ENCODE measurements at places on chromosomes 4 and X.

GRCh38 chr4:53601251-53601764 lies 10.0 kb upstream of the LNX1 start:
- DNase-seq: no peak

DNA sequence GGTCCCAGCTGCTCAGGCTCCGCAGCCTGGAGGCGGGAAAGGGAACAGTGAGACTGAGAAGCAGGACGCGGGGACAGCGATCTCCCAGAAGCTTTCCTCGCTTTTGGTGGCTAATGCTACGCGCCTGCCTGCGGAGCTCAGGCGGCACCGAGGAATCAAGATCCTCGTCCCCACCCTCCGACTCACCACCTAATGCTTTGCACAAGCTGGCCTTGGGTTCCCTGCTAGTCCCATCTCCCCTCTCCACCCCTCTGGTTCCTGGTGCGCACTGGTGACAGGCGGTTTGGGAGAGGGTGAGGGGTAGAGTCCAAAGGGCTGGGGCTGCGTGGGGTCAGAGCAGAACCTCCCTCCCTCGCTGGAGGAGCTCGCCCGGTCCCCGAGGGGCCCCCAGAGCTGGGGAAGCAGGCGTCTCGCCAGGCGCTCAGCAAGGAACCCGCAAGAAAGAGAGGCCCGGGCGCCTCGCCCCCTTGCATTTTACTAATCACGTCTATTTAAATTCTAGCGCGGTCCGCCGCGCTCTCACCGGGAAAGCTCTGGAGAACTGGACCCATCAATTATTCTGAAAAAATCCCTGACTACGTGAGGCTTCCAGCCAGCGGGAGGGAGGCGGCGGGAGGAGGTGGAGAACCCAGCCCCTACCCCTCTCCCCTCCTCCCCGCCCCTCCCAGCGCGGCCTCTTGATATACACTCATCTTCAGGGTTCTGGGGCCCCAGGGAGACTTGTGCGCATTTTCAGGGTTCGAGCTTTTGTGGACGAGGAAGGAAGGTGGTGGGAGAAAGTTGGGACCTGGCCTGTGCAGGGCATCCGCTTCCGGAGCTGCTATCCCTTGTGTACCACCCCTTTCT lies 9.1 kb downstream of the POU4F2 start:
- DNase-seq: no peak

- DNase-seq: peak; percentile 53
These were observed 201.9 kb upstream of the AGTR2 start for GRCh38 chrX:115968436-115969252.

- DNase-seq: no peak
These were observed 1707.9 kb upstream of the PCDH10 start for GRCh38 chr4:131441004-131441688.

DNA sequence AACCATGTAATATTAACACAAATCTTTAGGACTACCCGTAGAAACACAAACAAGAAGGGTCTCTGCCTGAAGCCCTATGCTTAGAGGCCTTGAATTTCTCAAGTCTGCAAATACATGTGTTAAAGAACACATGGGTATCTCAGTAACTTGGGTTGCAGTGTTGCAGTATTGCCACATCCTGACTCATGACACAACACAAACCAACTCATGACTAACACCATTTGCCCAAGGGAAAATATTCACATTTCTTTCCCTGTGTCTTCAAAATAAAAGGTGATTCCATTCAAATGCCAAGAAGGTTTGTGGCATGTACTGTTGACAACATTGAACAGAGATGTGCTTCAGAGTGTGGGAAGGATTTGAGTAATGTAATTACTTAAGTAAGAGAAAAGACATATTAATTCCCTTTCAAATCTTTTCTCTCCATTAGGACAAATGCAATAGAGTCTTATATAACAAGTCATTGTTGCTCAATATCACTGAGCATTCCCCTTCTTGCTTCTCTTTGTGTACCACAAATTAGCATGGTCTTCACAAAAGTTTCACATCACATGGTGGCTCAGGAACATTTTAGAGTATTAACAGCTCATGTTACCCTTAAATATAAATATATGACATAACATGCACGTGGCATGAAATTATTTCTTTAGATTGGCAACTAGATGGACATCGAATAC lies 487.1 kb downstream of the STPG2 start:
- DNase-seq: peak; percentile 18

DNA sequence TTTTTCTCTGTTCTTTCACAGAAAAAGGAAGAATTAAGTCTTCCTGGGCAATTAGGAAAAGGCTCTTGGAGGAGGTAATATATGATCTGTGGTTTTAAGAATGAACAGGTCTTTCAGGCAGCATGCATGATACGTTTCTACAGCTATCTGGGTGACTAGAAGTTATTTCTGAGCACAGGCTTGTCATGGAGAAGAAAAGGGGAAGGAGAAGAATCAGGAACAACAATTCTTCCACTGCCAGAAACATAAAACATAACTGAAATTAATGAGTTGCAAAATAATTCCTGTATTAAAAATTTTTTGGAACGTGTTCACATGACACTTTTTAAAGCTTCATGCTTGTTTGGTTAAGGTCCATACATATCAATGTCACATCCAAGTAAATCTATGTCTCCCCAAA lies 17.7 kb upstream of the STIM2 start:
- DNase-seq: no peak

GRCh38 chrX:17656035-17656418 lies 81.3 kb upstream of the SCML1 start:
- no peak for DNase-seq

GRCh38 chr4:3074846-3075651 lies 568 bp downstream of the HTT start:
- DNase-seq: peak; percentile 52

DNA sequence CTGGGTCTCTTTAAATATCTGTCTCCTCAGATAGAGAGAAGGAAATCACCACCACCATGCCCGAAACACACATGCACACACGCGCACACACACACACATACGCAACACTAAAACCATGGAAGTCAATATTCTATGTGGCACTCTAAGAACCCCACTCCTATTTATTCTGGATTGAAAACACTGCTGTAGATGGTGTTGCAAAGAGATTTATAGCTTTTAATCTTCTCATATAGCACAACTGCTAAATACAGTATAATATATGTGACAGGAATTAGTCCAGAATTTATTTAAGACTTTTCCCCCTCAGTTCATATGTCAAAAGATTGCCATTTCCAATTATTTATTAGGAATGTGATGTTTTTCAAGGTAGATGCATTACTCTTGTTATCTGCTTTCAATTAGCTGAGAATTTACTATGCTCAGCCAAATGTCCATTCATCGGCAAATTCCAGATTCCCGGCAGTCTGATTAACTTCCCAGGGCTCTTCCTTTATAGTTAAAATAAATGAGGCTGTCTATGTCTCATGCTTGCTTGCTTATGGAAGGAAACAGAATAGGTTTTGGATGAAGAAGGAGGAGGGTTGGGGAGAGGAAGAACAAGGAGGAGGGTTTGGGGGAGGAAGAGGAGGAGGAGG lies 115.4 kb upstream of the NDP start:
- no peak for DNase-seq
